ENCODE measurements at places on chromosomes 6 and 20.

- DNase-seq = no peak
These were observed 2.3 kb upstream of the SOX18 start for GRCh38 chr20:64051561-64052325.

DNA sequence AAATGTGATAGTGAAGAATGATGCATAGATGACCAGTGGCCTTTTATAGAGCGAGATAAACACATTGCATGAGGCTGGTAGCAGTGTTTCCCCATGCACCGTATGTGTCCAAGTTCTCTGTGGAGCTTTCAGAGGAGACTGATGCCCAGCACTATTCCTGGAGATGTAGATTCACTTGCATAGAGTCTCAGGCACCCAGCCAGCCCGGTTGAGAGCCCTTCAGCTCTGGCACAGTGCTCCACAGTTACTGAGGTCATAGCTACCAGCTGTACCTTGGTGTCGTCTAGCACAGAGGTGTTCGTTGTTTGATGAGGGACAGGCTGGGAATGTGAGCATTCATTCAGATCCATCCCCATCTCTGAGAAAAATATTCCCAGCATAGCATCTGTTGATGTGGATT lies 328.9 kb downstream of the FARS2 start:
- no peak for DNase-seq

DNA sequence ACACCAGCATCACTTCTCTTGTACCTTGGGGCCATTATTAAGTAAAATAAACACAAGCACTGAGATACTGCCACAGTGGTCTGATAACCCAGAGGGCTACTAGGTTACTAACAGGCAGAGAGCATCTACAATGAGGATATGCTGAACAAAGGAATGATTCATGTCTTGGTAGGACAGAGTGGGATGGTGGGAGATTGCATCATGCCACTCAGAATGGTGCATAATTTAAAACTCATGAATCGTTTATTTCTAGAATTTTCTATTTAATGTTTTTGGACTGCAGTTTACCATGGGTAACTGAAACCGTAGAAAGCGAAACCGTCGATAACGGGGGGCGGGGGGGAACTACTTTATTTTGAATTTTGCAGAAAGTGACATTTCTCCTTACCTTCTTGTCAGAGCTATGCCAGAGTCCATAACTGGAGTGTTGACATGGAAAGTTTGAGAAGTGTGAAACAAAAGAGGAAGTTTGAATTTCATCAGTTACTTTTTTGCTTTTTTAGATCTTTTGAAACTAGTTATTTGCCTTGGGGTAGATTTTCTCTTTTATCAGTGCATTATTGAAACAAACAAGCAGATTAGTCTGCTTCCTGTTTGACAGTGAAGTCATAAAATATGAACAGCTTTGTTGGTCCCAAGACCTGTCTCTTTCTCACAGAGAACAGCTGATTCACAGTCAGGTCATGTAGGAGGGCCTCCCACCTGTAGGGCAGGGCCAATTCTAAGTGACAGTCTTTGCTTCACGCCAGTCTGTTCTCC lies 124.9 kb downstream of the KLHL32 start:
- no peak for DNase-seq

DNA sequence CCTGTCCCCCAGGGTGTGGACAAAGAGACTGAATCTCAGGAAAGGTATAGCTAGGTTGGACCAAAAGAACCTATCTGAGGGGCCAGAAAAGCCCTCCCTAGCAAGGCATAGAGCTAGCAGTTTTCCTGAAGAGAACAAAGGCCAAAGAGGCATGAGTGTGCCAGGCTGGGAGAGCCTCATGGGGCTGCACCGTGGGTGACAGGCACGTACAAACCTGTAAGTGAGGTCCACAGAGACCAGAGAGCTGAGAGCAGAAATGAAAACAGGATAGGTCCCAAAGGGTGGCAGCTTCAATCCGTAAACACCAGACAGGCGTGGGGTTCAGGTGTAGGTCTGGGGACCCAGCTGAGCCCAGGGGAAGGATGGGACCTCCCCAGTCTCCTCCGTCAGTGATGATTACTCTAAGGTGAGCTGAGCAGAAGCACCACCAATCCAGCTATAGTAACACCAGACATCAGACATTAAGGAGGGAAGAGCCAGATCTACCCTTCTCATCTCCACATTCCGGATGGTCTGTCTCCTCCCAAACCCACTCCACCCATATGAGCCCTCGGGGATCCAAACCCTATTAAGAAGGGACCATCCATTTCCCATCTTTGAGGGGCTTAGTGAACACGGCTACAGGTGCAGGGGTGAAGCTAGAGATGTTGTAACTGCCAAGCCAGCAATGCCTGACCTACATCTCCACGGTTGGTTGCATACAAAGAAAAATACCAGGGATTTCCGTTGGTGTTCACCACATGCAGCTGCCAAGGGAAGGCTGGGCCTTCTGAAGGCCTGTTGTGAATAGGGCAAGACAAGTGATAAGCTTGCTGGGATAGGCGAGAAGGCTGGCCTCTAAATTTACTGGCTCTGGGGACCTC lies 38.3 kb downstream of the BCL2L1 start:
- no peak for DNase-seq

- no peak for DNase-seq
These were observed 59.7 kb downstream of the PHACTR1 start for GRCh38 chr6:12776291-12776690.

DNA sequence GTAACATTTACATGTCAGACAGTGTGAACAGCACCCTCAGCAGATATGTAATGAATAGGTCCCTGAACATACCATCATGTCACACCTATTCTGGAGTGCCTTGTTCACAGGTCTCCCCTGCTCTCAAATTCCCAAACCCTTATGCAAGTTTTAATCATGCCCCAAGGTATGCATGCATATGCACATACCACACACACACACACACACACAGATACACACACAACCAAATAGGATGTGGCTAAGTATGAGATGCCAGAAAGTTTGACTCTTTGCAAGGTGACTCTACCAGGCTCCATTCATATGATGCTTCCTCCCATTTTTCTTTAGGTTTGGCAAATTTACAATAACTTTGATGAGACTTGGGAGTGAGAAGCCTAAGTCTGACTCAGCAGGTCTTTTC lies 243.8 kb upstream of the IRAK1BP1 start:
- no peak for DNase-seq

- no peak for DNase-seq
These were observed 365.8 kb downstream of the ESR1 start for GRCh38 chr6:152173321-152173720.

DNA sequence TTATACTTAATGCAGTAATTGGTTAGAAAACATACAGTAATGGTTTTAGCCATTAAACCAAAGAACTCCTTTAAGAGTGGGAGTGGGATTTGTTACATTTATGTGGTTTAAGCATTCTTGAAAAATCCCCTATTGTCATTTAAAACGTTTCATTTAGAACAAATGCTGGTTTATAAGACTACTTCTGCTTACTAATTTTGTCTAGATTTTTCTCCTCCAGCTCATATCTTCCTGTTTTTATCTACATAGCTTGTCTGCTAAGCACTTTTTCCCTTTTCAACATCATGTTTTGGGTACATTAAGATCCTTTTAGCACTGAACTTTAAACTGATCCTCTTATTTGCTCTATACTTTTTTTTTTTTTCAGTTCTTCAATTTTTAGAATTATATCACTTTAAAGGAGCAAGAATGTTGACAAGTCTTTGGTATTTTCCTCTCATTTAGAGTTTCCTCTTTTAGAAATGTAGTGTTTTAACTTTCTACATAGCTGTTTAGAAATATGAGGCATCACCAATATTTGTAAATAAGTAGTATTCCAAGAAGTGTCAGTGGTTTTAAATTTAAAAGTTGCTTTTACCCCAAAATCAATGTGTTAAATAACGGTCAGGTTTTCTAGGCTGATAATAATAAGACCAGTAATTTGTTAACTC lies 80.9 kb downstream of the SESN1 start:
- DNase-seq = no peak

DNA sequence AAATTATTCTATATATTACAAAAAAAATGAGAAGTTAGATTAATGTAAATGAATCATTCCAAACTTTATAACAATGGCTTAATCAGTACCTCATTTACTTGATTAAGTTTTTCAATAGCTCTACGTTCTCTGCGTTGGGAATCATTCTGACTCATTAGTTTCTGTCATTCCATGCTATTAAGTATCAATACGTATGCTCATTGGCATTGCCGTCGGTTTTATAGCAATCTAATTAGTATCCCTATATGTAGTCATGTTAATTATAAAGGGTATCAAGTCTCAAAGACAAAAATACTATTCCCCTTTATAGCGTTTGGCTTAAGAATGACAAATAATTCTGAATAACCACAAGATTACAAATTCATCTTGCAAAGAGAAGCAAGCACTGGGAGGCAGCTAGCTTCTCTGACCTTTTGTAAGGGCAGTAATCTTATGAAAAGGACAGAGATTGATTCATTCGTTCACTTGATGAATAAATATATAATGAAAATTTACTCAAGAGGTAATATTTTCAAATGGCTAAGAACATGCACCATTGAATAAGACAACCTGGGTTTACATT lies 41.8 kb downstream of the OLIG3 start:
- DNase-seq = no peak

- DNase-seq = no peak
These were observed 26.3 kb downstream of the PRDM1 start for GRCh38 chr6:106112433-106112832.

GRCh38 chr6:68776354-68776753 lies 141.3 kb downstream of the ADGRB3 start:
- no peak for DNase-seq

GRCh38 chr6:142850679-142851423 lies 94.1 kb downstream of the HIVEP2 start:
- no peak for DNase-seq

DNA sequence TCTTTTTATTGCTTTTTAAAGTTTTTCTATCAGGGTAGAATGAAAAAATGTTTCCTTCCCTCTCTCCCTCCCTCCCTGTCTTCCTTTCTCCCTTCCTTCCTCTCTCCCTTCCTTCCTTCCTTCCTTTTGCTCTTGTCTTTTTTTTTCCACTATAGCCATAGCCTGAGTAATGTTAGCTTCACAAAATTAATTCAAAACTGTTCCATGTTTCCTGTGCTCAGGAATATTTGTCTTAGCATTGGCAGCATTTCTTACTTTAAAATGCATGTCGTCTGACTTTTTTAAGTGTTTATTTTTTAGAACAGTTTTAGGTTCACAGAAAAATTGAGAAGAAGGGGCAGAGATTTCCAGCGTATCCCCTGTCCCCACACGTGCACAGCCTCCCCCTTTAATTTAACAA lies 730.8 kb upstream of the CITED2 start:
- DNase-seq = no peak

DNA sequence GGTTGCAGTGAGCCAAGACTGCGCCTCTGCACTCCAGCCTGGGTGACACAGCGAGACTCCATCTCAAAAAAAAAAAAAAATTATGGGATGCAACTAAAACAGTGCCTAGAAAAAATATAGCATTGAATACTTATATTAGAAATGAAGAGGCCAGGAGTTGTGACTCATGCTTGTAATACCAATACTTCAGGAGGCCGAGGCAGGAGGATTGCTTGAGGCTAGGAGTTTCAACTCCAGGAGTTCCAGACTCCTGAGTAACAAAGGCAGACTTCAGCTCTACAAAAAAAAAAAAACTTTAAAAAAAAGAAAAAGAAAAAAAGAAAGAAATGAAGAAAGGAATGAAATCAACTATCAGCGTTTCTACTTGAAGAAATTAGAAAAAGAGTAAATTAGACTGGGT lies 17.1 kb upstream of the GJA1 start:
- no peak for DNase-seq

DNA sequence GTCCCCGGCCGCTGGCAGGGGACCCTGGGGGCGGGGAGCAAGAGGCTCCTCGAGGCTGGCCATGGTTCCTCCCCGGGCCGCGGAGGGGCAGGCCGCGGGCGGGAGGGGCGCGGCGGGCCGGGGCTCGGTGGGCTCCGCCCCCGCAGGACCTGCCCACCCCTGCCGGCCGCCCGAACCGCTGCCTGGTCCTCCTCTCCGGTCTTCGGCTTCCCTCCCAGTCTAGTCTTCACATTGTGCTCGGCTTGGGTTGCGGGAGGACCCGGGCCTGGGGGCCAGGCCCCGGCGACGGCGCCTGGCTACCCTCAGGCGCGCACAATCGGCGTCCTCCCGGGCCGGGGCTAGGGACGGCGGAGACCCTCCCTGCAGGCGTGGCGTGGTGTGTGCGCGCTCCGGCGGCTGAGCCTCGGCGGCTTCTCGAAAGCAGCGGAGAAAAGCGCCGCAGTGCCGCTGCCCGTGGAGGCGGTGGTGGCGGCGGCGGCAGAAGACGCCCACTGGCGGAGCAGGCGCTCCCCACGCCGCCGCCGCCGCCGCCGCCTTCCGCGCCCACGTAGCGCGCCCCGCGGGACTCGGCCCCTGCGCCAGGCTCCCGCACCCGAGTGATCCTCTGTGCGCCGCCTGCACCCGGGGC lies at the start of gene PDE10A:
PDE10A (minus strand) TSS at position 493 of the 628 bp plus-strand sequence; CDS start at position 63, 430 bp downstream.
- DNase-seq = no peak

- no peak for DNase-seq
These were observed 49.2 kb upstream of the ATXN1 start for GRCh38 chr6:16810411-16810810.

Measured in activated naive CD4-positive, alpha-beta T cell treated with anti-CD3 and anti-CD28 coated beads, Interleukin-2, amount 50 U/mL, for 72 hours (primary cell).